ENCODE measurements at places on chromosomes 5 and 9.

DNA sequence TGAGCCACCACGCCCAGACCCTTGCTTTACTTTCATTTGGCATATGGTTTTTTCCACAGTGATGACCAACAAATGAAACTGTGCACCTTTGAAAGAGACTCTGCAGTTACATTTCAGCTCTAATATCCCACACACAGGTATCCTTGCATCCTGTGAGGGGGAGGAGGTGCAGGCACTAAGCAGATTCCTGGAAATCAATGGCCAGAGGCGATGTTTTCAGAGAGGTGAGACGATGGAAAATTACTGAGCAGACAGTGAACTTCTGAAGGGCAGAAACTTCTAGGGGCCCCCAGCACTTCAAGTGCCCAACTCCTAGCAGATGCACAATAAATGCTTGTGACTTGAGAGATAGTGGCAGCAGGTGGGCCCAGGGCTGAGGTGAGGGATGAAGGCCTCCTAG is 29.8 kb upstream of the GNE start:
- peak; percentile 18 for DNase-seq

DNA sequence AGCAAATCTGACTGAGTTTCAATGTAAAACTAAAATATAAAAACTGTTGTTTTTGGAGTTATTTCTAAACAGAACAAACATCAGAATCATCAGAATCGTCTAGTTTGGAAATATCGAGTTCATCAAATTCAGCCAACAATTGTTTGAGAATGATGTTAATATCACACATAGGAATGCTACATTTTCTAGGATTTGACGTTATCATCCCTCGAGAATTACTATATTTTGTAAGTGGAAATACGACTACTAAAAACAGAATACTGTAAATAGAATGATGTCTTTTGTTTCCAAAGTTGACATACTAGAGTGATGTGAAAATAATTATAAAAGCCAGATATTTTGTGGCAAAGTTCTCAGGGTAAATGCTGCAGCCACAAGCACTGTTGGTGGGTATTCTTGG is 805.9 kb downstream of the TLE1 start:
- DNase-seq, result no peak

- no peak for DNase-seq
These were observed 98.1 kb upstream of the ALDH1B1 start for GRCh38 chr9:38294220-38294960.

DNA sequence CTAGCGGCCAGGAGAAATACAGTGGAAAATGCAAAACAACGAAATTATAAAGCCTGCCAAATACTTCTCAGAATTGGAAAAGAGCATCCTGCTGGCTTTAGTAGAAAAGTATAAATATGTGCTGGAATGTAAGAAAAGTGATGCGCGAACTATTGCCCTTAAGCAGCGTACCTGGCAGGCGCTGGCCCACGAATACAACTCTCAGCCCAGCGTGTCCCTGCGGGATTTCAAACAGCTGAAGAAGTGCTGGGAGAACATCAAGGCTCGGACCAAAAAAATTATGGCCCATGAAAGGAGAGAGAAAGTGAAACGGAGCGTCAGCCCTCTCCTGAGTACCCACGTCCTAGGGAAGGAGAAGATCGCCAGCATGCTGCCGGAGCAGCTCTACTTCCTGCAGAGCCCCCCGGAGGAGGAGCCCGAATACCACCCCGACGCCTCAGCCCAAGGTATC is 15.0 kb downstream of the MSANTD3 start:
- no peak for DNase-seq

GRCh38 chr9:87276327-87276841 is 221.3 kb upstream of the DAPK1 start:
- no peak for DNase-seq

DNA sequence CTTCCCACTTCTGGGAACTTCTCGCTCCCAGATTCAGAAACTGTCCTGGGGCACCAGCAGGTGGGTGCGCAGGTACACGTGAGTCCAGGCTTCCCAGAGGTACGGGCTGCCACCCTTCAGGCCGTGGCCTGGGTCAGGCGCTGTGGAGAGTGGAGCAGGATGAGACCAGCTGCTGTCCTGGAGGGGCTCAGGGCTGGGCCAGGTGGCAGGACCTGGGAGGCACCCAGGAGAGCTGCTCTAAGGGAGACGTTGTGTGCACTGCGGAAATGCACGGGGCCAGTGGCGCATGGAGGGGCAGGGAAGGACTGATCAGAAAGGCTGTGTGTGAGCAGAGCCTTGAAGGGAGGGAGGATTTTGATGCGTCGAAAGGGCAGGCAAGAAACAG is 135.1 kb upstream of the PHYKPL start:
- DNase-seq, result no peak

- DNase-seq, result no peak
These were observed 25.4 kb upstream of the MVB12B start for GRCh38 chr9:126301196-126301595.

GRCh38 chr5:42641336-42642005 is 115.1 kb upstream of the CCDC152 start:
- DNase-seq, result no peak

DNA sequence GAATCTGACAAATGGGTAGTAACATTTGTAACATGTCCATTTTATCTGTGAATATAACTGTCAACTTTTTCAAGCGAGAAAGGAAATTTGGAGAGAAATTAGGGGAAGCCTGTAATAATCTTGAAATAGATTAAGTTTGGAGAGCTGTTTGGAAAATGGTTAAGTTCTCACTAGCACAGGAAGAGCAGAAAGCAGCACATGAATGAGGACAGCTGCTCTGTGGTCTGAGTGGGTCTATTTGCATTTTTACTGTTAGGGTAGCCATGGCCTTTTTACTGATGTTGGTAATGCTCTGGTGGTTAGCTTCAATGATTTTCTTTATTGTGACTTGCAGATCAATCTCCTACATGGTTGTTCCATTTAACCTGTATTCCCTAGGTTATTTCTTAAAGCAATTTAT is 144.5 kb upstream of the GDNF start:
- DNase-seq, result no peak

DNA sequence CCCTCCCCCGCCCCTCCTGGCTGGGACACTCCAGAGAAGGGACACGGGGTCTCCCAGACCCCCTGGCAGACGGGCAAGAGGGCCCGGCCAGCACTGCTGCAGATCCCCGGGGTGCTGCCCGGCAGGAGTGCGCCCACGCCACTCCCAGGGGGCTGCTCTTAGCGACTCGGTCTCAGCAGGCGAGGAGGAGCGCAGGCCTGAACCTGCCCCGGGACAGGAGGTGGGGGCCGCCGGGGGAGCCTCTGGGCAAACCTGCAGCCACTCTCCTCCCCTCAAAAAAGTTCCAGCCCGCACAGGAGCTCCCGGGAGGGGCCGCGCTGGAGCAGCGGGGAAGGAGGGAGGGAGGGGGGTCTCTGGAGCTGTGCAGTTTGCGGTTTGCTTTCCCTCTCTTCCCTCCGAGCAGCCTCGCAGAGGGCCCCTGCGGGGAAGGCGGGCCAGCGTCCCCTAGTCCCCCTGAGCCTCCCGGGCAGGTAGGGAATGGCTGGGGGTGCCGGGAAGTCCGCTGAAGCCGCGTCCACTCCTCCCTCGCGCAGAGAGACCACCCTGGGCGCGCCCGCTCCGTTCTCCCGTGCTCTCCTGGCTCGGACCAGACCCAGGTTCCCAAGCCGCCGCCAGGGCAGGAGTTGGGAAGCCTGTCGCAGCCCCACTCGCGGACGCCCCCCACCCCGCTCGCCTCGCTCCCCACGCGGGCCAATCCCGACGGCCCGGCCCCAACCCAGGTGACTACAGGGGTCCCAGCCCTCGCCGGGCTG is 44.2 kb downstream of the NACC2 start:
- DNase-seq, result no peak

DNA sequence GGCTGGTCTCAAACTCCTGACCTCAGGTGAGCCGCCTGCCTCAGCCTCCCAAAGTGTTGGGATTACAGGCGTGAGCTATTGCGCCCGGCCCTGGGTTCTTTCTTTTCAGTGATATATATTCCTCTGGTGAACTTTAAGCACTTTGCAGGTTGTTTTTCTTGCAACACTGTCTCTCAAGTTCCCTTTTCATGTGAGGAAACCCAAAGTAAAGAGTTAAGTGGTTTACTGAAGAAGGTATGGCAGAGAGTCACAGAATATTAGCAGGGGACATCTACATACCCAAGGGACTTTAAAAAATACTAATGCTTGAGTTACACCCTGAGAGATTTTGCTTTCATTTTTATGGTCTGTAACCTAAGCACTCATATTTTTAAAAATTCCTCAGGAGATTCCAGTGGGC is 6.7 kb upstream of the GAPT start:
- DNase-seq, result no peak

DNA sequence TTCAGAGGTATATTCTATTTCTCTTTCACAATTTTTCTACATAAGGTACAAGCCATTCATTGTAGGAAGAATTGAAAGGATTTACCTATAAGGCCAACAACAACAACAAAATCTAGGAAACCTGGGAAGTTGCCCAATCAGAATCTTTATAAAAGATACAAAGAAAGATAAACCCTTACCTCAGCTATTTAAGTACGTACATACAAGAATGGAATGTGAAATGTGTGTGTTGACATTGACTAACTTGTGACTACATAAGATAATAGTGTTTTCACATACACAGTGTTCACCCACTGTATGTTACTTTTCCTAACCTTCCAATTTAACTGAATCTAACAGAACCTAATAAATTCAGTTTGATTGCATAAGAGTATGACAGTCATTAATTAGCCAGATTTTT is 154.1 kb downstream of the ADAMTS6 start:
- no peak for DNase-seq

DNA sequence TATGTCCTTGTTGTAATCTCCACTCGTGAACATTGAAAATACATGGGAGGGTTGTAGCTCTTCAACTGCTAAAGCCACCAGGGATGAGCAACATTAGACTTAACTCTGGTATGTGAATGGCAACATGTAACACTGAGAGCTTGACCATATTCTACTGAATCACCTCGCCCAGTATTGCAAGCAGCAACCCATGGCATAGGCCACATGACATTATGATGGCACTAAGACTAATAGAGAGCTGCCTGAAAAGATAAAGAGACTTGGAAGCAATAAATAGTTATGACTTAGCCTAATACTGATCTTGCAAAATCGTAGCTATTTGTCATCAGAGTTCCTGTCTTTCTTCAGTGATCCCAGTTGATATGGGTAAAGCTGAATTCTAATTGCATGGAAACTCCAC is 108.4 kb upstream of the NREP start:
- DNase-seq, result no peak

- DNase-seq, result no peak
These were observed 650.6 kb upstream of the NUDT12 start for GRCh38 chr5:104213216-104213615.

- DNase-seq, result peak; percentile 76
These were observed 440 bp downstream of the ANXA2R start for GRCh38 chr5:43039471-43040286.

DNA sequence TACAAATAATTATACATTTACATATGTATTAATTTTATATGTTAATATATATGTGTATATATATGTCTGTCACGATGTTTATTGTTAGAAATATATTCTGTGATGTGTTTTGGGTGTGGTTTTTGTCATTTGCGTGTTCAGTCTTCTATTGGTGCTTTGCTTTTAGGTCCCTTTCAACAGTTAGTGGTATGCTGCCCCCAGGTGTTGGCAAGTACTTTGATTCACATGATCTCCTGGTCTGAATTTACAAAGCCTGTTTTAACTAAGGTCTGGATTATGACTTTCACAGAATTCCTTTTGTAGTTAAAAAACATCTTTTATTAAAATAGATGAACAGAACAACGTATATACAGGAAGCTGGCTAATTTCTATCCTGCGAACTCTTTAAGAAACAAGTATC is 271.5 kb downstream of the CCDC171 start:
- peak; percentile 5 for DNase-seq

GRCh38 chr9:123281659-123282350 is 13.4 kb upstream of the STRBP start:
- no peak for DNase-seq

DNA sequence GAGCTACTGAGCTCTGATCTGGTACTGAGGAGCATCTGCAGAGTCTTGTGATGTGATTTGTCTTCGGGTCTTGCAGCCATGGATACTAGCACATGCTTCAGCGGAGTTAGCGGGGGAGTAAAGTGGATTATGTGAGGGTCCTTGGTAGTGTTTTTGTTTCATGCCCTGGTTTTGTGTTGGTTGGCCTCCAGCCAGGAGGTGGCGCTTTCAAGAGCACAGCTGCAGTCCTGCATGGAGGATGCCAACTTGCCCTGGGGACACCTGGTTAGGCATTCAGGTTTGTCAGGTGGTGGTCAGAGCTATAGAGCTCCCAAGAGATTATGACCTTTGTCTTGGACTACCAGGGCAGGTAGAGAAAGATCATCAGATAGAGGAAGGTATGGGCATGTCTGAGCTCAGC is 185.8 kb upstream of the CDH6 start:
- DNase-seq, result peak; percentile 1

DNA sequence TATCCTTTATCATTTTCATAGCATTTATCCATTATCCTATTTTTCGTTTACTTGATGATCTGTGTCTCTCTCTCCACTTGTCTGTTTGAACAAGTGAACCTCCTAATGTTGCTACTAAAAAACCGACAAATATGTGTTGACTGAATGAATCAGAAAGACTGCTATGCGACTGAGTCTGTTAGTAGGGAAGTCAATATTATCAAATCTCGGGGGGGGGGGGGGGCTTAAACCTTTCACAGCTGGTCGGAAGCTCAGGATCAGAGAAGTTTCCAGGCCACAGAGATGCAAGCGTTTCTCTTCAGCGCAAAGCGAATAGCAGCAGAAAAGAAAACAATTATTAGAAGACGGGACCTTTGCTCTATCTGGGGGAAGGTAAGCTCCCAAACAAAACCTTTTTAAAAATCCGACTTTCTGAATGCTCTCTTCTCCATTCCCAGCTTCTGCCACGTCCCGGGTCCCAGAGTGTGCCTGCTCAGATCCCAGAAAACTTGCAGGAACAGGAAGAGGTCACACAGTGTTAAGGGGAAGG is 412 bp downstream of the RIOK2 start:
- DNase-seq, result no peak

Measured in activated CD8-positive, alpha-beta T cell treated with anti-CD3 and anti-CD28 coated beads for 36 hours (primary cell).